Natural killer cell treated with Interleukin-12 subunit alpha and Interleukin-12 subunit beta and Interleukin-15 and Interleukin-18, amount 100 ng/mL, for 72 hours (primary cell): ENCODE measurements at places on chromosomes 4 and X. TPM values are rescaled to one million over a fixed set of nuclear protein-coding genes. Genes with fewer than 3 reads are reported as not detected.

The PLAC8 gene
- 10.0 TPM for total RNA-seq

The TRMT44 gene
- 23.8 TPM for total RNA-seq

The NAA11 gene
- total RNA-seq: not detected

The SLC26A1 gene
- not detected for total RNA-seq

The BRS3 gene
- total RNA-seq: not detected

The NWD2 gene
- total RNA-seq: not detected

The RAB41 gene
- total RNA-seq: not detected

The UCHL1 gene
- total RNA-seq: 1.9 TPM

The NDP gene
- not detected for total RNA-seq

The ADH5 gene
- total RNA-seq: 62.3 TPM

The RNF175 gene
- not detected for total RNA-seq

The FAM9B gene
- not detected for total RNA-seq

The C1QTNF7 gene
- not detected for total RNA-seq

The AWAT2 gene
- total RNA-seq: not detected

The CLGN gene
- total RNA-seq: 0.26 TPM

The CXCL1 gene
- total RNA-seq: not detected

The CDS1 gene
- total RNA-seq: not detected

The GDPD2 gene
- 0.81 TPM for total RNA-seq

GRCh38 chrX:41922431-41923151 is 763 bp downstream of the CASK start:
- DNase-seq: peak; percentile 65

DNA sequence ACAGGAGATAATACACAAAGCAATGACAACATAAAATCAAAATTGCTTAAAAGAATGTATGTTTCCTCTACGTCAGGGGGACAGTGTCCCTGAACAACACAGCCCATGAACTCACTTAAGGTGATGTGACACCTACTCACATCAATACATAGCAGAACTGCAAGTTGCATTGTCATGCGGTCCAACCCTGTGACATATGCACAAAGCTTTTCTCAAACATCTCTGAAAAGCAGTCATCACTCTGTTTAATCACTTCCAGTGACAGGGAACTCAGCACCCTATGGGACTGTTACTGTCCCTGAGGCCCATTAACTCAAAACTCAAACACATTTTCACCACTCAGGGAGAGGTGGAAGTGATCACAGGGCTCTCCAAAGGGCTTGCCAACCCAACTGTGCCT is 2.4 kb downstream of the STX18 start:
- no peak for DNase-seq

GRCh38 chrX:69107231-69107739 is 58.0 kb downstream of the PJA1 start:
- no peak for DNase-seq

- no peak for DNase-seq
These were observed 32.7 kb downstream of the ACE2 start for GRCh38 chrX:15567886-15568616.

DNA sequence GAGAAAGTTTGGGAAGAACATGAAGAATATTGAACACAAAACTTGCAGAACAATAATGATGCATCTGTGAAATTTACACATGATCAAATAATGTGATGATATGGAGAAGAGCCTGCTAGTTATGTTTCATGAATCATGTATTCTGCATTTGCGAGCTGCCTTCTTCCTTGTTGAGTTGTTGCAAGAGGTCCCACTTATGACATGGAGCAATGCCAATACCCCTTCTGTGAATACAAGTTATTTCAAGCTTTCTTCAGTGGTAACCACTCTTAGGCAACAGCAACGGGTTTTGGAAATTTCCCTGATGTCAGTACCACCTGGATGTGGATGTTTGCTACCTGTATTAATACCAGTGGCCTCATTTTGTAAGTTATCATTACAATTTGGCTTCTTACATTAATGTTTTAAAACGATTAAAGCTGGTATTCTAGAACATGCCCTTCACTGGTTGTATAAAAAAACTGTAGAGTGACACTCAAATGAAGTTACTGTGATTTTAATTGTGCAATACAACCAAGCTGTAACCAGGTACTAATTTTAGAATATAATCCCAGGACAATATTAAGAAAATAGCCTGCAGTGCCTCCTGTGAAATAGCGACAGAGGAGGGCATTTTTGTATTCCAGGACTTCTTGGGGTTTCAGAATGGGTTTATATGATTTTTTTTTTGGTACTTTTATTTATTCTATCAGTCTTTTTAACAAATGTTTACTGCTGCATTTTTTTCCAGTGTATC is 25.3 kb downstream of the IQCM start:
- DNase-seq: no peak

DNA sequence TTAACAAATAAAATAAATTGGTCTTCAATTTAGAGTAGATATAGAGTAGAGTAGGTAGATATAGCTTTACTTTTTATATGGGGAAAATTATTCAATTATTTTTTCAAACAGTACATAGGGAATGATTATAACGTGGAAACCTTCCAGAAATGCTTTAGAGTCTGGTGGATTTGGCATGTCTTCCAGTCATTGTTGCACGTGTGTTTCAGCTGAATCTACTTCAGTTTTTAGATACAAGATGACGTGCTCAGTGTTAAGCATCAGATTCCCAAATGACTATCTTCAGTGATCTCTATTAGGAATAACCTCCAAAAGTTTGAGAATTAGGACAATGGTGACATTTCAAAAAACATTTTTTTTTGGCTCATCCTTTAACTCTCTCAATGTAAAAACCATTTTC is 616.9 kb downstream of the ANKRD50 start:
- no peak for DNase-seq

DNA sequence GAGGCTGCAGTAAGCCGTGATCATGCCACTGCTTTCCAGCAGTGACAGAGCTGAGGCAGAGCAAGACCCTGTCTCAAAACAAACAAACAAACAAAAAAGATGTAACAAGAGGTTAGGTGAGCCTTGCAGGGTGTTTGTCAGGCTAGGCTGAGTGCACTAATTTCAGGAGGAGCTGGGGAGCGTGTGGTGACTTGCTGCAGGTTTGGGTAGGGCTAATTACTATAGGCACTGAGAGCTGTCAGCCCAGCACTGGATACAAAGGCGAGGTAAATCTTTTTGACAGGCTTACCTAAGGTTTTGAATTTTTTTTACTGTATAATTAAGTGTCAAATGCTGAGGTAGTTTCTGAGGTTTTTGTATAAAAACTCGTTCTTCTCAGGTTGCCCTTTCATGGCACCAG is 29.8 kb upstream of the SH3D19 start:
- DNase-seq: no peak

GRCh38 chrX:5449323-5449722 is 779.3 kb downstream of the NLGN4X start:
- DNase-seq: no peak

GRCh38 chrX:104913348-104913747 is 307.1 kb downstream of the TEX13A start:
- no peak for DNase-seq

DNA sequence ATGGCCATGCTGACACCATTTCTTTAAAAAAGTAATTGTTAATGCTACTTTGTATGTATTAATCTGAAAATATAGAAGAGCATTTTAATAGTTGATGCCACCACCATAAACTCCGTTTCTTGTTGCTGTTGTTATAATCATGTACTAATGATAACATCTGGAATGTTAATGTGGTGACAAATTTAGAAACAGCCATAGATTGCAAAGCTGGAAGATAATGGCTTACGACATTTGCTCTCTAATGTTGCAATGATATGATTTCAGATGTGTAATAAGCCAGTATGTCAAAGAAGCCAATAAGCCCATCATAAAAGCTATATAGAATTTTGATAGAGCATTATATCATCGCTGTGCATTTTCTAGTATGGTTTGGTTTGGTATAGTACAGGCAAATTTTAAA is 579.4 kb upstream of the ZFP42 start:
- DNase-seq: no peak

DNA sequence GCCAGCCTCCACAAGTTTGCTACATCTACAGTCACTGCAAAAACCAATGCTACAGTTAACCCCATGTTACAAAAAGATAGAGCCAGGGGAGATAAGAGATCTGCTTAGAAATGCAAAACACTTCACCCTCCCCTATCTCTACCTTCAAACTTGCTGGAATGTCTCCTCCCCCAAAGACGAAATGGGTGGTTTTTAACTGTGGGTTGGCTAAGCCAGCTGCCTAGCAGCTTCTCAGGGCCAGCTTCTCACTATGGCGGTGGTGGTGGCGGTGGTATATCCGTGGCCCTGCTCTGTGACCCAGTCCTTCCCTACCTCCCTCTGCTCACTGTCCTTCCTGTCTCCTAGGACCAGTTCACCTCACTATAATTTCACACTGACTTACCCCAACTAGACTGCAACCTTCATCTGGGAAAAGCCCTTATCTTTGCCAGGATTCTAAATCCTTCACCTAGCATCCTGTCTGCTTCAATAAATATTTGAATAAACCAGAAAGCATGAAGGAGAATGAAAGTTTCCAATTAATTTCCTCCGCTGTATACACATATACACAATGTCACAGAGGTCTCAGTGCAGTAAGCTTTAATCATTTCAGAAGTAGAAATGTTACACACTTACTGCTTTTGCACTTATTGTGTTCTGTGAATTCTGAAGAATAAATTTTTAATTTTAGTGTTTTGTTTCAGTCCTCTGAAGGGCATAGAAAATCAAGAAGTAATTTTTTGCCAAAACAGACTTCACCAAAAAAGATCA is 46.3 kb downstream of the SH3KBP1 start:
- peak; percentile 74 for DNase-seq

DNA sequence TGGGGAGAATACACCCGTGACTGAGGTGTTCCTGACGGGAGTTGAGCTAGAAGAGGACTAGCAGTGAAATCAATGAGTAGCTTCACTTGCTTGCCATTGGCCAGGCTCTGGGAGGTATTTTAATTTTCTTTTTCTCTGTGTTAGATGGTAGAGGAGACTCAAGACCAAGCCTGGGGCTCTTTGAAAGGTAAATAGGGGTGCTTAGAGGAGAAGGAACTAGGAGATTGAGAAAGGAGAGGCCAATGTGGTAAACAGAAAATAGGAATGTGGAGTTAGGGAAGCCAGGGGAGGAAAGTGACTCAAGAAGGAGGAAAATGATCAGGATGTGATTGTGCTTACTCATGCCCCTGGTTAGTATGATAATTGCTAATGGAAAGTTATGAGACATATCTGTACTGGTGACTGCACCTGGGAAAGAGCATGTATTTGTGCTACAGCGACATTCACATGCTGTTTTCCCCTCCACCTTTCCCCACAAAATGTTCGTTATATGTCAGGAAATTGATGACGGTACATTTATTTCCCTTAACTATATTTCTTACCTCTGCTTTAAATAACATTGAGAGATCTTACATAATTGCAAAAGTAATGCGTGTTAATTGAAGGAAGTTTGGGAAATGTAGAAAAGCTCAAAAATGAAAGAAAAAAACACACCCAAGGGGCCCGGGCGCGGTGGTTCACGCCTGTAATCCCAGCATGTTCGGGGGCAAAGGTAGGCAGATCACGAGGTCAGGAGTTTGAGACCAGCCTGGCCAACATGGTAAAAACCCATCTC is 16.9 kb upstream of the LRBA start:
- DNase-seq: no peak

- DNase-seq: no peak
These were observed 74.3 kb downstream of the NUDT11 start for GRCh38 chrX:51421972-51422597.

DNA sequence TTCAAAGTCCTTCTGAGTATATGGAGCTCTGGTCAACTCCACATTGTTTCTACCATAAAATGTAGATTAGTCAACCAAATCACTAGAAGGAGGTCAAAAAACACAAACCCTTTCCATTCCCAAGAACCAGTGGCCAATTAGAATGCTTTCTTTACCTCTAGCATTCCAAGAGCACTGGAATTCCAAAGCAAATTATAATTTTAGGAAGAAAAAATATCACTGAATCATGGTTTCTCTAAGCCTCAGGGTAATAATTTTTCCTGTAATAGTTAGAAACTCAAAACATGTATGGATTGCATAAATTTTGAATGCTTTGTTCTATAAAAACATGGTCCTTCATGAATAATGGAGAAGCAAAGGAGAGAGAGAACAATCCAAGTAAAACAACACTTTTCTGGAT is 39.5 kb downstream of the LEF1 start:
- DNase-seq: no peak

GRCh38 chr4:48752246-48752645 is 27.8 kb downstream of the FRYL start:
- no peak for DNase-seq

- DNase-seq: no peak
These were observed 163.1 kb upstream of the SLITRK2 start for GRCh38 chrX:145654486-145654885.

DNA sequence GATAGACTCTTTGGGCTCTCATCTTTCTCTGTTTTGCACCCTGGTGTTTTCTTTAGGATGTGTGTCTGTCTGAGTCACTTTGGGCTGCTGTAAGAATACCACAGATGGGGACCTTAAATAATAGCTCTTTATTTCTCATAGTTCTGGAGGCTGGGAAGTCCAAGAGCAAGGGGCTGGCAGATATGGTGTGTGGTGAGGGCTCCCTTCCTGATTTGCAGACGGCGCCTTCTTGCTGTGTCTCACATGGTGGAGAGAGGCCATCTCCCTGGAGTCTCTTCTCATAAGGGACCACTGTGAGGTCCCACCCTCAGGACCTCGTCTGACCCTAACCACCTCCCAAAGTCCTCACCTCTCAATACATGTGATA is 93.7 kb upstream of the ADRA2C start:
- DNase-seq: no peak

- DNase-seq: no peak
These were observed 140.1 kb upstream of the TRAM1L1 start for GRCh38 chr4:117225471-117225870.

GRCh38 chr4:48967631-48968030 is 18.4 kb upstream of the CWH43 start:
- no peak for DNase-seq

DNA sequence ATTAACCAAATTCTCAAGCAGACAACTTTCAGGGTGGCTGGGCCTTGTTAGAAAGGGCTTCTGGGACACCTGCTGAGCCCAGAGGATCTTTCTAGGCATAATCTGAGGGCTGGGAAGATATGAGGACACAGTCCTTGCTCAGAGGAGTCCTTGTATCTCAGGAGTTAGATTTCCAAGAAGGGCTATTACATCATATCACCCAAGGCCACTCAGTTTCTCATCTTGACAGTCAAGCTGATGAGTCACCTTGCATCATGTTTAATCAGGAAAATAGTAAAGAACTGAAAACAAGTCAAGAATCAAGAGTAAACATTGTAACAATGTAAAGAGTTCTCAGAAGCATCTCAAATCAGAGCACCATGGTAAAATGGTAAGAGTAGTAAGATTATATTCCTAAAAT is 4.0 kb downstream of the PCYT1B start:
- no peak for DNase-seq

- no peak for DNase-seq
These were observed 296.1 kb downstream of the TLL1 start for GRCh38 chr4:166169111-166169510.

DNA sequence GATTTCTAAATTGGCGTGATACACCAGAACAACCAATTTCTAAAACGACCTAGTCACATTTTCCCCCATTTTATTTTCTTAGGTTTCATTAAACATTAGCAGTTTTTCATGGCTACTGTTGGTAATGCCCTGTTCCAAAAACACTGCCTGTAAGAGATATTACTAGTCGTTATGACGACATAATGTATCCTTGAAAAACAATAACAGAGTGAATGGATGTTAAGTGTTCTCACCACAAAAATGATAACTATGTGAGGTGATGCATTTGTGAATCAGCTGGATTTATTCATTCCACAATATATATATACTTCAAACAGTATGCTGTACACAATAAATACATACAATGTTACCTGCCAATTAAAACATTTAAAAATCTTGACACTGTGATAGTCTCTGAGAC is 1147.6 kb upstream of the PCDH10 start:
- DNase-seq: no peak
